ENCODE measurements at places on chromosomes 5 and 9. TPM values are rescaled to one million over a fixed set of nuclear protein-coding genes. Genes with fewer than 3 reads are reported as not detected.

DNA sequence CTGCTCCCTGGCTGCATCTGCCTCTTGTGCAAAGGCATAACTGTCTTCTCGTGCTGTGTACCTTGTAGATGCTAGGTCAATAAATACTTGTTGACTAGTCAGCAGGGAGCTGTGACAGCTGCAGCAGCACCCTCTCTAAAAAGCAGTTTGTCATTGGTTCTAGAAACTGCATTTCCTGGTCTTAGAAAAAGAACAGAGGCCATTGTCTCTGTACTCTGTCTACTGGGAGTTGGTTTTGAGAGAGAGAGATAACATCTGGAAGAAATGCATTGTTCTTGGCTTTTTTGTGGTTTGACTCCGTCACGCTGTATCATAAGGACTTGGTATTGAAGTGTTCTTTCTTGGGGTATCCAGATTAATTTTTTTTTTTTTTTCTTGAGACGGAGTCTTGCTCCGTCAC is 32.3 kb downstream of the SH3GLB2 start:
- DNase-seq: no peak

GRCh38 chr9:22103685-22104575 is 94.8 kb upstream of the CDKN2B start:
- DNase-seq: peak; percentile 65

DNA sequence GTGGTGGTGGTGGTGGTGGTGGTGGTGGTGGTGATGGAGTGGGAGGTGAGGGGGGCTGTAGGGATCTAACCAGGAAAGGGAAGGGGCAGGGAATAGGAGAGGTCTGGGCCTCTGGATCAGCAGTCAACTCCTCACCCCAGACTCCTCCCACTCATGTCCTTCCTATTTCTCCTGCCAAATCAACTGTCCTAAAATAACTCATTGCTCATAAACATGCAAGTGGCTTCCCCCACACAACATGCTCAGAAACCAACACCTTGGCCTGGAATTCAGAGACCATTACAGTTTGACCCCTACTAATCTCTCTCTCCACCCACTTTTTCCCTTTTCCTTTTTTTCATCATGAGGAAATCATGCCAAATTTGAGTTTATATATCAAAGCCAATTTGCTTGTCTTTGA is 8.4 kb upstream of the FSD1L start:
- peak; percentile 36 for DNase-seq

DNA sequence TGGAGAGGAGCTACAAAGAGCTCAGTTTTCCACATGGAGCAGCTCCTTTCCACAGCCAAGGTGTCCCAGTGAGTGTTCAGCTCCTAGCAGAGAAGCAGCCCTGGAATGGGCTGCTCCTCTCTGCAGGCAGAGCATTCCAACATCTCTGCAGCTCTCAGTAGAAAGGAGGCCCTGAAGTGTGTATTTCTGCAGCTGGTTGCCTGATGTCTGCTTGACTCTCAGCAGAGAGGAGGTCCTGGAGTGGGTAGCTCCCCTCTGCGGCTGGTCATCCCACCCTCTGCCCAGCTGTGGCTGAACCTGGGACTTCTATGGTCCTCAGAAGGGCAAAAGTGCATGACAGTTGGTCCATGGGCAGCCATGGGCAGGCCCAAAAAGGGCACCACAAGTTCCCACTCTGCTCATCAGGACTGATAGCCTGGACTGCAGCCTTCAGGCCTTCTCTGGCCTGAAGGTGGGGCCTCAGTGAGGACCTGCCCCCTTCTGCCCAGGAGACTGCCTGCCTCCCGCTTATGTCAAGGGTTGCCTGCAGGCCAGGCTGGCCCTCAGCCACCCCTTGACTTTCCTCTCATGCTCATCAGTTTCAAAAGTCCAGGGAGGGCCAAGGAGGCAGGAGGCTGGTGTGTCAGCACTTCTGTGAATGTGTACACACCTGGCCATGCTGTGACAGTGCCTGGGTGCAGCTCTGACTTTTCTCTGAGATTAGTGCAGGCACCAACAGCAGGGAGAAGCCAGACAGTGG is 605.9 kb upstream of the FAM174A start:
- no peak for DNase-seq

- peak; percentile 50 for DNase-seq
Measured at GRCh38 chr5:55691265-55692105, 20.6 kb downstream of the SLC38A9 start.

GRCh38 chr5:163347671-163348070 is 89.7 kb upstream of the CCNG1 start:
- peak; percentile 44 for DNase-seq

- DNase-seq: no peak
Measured at GRCh38 chr5:144422018-144422727, 251.5 kb downstream of the KCTD16 start.

GRCh38 chr5:74067748-74068541 is 441.9 kb downstream of the ARHGEF28 start:
- DNase-seq: no peak

GRCh38 chr9:92895812-92896436 is 18.1 kb upstream of the ZNF484 start:
- no peak for DNase-seq

DNA sequence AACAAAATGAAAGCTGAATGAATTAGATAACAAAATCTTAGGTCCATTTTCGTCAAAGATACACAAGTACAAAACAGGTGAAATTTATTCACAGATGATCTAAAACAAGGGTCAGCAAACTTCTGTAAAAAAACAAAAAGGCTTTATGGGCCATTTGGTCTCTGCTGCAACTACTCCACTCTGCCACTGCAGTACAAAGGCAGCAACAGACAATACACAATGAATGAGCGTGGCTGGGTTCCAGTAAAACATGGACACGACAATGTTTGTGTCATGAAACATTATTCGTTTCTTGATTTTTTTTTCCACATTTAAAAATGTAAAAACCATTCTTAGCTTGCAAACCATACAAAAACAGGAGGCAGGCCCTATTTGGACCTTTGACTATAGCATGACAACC is 71.9 kb downstream of the ECPAS start:
- DNase-seq: no peak

- no peak for DNase-seq
Measured at GRCh38 chr5:179716286-179716685, 16.3 kb upstream of the MAML1 start.

DNA sequence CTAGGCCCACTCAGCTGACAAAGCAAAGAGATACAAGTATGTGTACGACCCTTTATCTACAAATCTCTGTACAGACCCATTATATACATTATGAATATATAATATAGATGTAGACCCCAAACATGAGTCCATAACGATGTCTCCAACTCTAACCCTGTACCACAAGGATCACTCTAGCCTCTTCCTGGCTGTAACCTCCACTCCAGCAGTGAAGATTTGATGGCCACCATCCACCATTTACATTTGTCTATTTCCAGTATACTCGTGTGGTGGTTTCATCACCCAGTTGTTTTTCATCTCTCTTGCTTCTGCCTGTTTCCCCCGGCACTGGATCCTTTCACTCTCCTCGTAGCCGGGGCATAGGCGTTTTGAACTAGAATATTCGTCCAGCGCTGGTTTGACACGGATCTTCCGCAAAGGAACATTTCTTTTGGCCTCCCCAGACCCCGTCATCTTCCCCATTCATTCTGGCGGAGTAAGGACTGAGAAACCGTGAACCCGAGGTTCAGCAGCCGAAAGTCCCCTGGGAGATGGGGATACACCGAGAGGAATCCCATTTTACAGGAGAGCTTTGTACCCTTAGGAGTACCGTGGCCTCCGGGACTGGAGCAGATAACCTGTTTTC is 828 bp upstream of the TRIO start:
- DNase-seq: peak; percentile 28

DNA sequence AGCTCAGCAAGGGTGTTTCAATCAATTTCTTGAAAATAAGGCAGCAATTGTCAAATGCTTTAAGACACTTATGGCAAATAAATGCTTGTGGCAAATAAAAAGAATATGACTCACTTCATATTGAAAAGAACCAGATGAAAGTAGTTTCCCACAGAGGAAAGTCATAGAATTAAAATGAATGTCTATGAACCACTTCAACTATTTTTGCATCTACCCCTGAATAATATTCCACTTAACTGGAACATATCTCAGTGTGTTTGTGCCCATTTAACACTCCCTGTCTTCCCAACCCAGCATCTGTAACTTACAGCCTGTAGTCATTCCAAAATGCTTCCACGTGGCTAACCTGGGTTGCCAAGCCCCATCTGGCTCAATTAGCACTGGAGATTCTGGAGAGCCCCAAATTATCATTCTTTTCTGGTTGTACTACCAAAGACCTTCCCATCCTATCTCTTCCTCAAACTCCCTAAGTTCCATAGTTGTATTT is 84.7 kb downstream of the FEM1C start:
- DNase-seq: peak; percentile 63

DNA sequence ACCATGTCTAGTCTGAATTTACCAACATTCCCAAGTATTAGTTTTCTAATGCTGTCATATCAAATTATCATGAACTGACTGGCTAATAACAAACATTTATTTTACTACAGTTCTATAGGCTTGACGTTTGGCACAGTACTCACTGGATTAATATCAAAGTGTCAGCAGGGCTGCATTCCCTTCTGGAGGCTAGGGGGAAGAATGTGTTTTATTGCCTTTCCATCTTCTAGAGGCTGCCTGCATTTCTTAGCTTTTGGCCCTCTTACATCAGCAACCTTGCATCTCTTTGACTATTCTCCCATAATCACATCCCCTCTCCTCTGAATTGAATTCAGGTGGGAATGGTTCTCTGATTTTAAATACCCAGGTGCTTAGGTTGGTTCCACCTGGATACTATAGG is 84.7 kb downstream of the EDIL3 start:
- no peak for DNase-seq

GRCh38 chr5:142925795-142926194 is 155.6 kb downstream of the ARHGAP26 start:
- DNase-seq: peak; percentile 73

- no peak for DNase-seq
Measured at GRCh38 chr5:31197183-31197582, 3.7 kb downstream of the CDH6 start.

DNA sequence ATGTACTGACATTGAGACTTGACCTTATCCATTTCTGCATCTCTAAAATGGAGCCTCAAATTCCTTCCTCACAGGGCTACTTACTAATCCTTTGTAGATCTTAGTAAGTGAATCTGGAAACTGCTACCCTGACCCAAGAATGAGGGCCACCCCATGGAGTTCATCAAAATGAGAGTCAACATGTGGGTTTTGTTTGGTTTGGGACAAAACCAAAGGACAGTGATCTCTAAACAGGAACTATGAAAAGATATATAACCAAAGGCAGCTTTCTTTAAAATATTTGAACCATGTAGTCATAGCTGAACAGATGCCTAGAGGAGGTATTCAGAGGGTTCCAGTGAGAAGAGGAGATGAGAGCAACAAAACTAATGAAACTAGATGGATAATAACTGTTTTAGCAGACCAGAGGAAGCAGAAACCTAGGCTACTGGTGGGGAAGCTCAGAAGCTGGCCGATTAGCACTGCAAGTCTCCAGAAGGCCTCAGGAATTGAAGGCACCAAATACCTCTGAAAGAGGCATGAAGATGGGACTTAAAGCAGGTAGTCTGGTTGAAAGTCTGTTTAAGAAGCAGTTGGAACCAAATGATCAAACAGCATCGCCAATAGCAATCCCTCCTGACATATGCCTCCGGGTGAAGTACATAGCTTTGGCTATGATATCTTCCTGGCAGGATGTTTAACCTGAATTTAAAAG is 45.8 kb downstream of the THOC3 start:
- DNase-seq: peak; percentile 91

DNA sequence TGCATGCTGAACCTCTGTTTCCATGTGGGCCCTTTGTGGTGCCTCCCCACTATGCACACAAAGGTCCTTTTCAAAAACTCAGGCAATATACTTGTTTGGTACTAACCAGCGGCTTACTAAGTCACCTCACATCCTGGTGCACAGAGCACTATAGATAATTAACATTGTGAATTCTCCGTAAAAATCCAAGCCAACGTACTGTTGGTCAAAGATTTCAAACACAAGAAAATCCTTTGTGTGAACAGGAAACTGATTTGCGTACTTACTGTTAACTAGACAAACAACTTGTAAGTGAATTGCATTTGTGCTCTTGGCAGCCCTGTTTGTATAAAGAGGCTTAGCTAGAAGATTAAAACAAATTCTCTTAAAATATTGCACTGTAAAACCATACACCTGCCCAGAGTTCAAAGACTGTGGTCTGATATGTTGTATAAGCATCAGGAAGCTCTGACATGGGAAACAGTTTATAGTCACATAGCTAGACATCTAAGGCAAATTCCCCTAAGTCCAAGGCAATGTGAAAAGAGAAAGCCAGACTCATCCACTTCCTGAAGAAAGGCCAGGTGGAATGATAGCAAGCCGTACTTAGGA is 125.0 kb upstream of the SLC12A2 start:
- no peak for DNase-seq

GRCh38 chr9:131876486-131876885 is 136.6 kb upstream of the RAPGEF1 start:
- no peak for DNase-seq

DNA sequence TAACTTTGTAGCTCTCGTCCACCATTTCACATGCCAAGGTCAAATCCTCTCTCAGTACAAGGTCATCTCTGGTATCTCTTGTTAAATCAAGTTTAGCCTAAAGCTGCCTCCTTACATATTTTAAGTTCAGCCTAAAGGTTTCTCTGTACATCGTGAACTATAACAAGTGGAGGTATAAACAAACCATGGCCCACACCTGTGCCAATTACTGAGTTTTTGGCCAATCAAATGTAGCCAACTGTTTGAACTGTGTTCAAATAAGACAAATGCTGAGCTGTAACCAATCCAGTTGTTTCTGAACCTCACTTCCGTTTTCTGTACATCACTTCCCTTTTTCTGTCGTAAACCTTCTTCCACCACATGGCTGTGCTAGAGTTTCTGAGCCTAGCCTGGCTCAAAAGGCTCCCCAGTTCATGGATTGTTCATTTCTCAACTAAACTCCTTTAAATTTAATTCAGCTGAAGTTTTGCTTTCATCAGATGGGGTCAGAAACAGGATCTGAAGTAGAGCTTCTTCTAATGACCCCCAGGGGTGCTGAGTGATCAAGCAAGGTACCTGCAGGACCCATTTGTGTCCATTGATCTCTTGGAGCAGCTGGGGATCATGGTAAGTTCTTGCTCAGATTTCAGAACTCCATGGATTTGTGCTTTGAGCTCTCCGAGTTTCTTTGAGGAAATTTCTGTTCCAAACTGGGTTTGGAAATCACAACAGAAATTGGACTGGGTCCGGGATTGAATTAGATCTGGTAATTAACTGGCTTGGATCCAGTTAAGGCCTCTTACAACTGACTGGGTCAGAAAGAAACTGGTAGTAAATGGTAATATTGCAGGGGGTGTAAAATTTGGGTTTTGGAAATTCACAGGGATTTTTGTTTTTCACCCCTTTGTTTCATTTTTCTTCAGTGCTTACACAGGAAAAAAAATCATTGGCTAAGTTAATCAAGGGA is 11.0 kb upstream of the NANS start:
- DNase-seq: peak; percentile 40

GRCh38 chr5:56413546-56413945 is 180.4 kb upstream of the ANKRD55 start:
- no peak for DNase-seq

- DNase-seq: peak; percentile 85
Measured at GRCh38 chr9:38079461-38080031, 10.5 kb upstream of the SHB start.

Gene HRH2
- total RNA-seq: 4.4 TPM

Gene DMRT2
- total RNA-seq: not detected

Gene SPATA31E1
- total RNA-seq: not detected

Measured in RPMI7951 (cell line).